Kidney (tissue), 22 donors: ENCODE measurements at places on chromosomes 7 and 10. TPM values are rescaled to one million over a fixed set of nuclear protein-coding genes. Genes with fewer than 3 reads are reported as not detected.

GRCh38 chr7:5397736-5398135 is 25.9 kb downstream of the TNRC18 start:
- peak overlapping the region; percentile 41 for H3K27ac ChIP-seq
- H3K27me3 ChIP-seq = no peaks in the 10 kb centered on the region
- H3K36me3 ChIP-seq = no peaks in the 10 kb centered on the region
- no peaks in the 10 kb centered on the region for H3K4me1 ChIP-seq

Gene GOT1
- 73.2 TPM for total RNA-seq

Gene CYP3A4
- not detected for total RNA-seq

GRCh38 chr10:93081834-93082233 is 8.1 kb downstream of the CYP26A1 start:
- no peaks in the 10 kb centered on the region for H3K4me1 ChIP-seq
- DNase-seq = no peak
- no peak overlapping the region for H3K4me3 ChIP-seq
- no peaks in the 10 kb centered on the region for H3K36me3 ChIP-seq
